ENCODE measurements at places on chromosomes 3 and 15.
A peak's percentile ranks its signal among the peaks of the same experiment; 100 is the strongest.

GRCh38 chr15:63210151-63211091 lies 21.0 kb downstream of the RAB8B start:
- DNase-seq = no peak

DNA sequence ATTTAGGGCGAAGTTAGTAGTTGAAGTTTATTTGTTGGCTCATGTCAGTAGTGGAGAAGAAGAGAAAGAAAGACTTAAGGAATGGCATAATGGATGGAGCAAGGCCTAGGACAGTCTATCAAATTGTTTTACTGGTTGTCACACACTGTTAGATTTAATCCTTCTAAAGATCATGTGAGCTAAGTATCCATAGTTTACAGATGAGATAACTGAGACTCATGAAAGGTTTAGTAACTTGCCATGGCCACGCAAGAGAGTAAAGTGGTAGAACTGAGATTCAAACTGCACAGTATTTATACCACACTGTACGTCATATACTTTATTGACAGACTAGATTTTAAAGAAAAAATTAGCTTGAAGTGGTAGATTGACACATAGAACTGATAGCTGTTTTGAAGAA lies 11.4 kb downstream of the SPRED1 start:
- no peak for DNase-seq

DNA sequence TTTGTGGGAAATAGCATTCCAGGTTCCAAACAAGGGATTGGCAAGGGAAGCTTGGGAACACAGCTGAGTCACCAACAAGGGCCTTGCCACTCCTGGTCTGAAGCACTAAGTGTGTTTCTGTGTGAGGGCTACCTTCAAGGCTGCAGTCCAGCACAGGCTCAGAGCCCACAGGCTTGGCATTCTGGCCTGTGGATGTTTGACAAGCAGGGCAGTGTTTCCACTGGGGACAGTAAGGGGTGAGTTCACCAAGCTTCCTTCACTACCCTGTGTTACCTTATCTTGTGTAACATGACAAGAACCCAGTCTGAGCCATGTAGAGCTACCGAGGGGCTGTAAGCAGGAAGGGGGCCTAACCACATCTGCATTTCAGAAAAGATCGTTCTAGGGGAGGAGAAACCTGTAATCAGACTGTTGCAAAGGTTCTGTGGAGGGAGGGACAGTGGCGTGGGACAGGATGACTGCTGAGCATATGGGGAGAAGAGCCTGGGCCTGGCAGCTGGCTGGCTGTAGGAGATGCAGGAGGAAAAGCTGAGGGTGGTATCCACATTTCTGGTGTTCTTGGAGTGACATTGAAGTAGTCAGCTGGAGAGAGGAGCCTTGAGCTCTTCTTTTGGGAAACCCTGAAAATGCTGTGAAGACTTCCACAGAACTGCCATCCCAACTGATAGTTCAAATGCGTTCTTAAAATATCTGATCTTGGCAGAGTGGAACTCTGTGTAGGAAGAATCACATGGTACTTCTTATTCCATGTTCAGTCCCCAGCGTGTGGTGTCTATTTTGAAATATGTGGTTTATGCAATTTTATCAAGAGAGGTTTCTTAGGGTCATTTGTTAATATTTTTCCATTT lies 61.3 kb downstream of the CTDSPL start:
- peak; percentile 39 for DNase-seq

GRCh38 chr15:75161917-75162414 lies 39.7 kb upstream of the C15orf39 start:
- DNase-seq = no peak

- no peak for DNase-seq
Measured at GRCh38 chr15:28272587-28272986, 49.4 kb downstream of the HERC2 start.

GRCh38 chr3:48015431-48016180 lies 610 bp downstream of the MAP4 start:
- DNase-seq = no peak

- no peak for DNase-seq
Measured at GRCh38 chr3:139226731-139227130, 117.1 kb upstream of the MRPS22 start.

DNA sequence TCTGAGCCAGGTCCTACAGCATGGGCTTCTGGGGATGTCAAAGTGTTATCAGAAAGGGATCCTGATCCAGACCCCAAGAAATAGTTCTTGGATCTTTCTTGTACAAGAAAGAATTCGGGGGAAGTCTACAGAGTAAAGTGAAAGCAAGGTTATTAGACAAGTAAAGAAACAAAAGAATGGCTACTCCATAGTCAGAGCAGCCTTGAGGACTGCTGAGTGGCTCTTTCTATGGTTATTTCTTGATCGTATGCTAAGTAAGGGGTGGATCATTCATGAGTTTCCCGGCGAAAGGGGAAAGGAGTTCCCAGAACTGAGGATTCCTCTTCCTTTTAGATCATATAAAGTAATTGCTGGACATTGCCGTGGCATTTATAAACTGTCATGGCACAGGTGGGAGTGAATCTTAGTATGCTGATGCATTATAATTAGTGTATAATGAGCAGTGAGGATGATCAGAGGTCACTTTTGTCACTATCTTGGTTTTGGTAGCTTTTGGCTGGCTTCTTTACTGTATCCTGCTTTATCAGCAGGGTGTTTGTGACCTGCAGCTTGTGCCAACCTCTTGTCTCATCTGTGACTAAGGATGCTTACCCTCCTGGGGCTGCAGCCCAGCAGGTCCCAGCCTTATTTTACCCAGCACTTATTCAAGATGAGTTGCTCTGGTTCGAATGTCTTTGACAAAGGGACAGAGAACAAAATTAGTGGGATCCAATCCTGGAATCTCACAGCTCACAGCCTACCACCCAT lies 41.0 kb downstream of the CRYGS start:
- no peak for DNase-seq

DNA sequence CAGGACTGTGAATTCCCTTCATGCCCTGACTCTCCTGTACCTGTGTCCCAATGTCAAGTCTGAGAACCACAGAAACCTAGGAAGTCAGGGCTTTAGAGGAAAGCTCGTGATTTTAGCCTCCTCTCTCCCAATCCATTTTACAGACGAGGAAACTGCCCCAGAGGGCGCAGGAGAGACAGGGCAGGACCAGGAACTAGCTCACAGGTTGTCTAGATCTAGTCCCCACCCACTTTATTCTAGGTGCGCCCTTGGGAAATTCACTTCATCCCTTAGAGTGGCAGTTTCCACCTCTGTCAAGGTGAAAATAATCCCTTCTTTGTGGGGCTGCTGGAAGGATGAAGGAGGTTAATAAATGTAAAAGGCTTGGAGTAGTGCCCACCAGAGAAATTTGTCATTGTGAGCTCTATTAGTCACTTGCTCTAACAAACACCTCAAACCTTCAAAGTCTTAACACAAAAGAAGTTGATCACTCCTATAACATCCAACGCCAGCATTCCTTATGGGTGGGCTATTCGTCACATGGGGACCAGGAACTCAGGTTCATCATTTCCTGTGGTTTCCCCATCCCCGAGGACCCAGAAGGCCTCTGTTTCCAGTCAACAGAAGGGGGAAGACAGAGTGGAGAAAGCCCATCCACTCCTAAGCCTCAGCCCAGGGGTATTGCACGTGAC lies 282.3 kb downstream of the XXYLT1 start:
- no peak for DNase-seq

GRCh38 chr3:95586754-95587153 lies 1227.6 kb upstream of the EPHA6 start:
- DNase-seq = no peak

GRCh38 chr3:70959506-70960291 lies 623.8 kb downstream of the FOXP1 start:
- no peak for DNase-seq

DNA sequence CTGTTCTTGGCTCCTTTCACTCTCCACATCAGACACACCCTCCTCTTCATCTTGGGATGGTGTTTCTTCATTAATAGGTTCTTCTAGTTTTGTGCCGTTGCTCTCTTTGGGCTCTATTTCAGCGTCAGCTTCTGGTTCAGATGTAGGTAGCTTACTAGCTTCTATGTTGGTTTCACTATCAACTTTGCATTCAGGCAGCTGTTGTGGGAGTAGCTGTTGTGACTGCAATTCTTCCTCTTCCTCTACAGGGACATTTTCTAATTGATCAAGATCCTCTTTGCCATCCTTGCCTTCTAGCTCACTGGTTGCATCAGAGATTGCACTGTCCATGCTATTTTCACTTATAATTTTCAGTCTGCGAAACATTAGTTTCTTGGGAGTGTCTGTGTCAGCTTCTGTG lies 80.1 kb downstream of the SETD2 start:
- DNase-seq = no peak

DNA sequence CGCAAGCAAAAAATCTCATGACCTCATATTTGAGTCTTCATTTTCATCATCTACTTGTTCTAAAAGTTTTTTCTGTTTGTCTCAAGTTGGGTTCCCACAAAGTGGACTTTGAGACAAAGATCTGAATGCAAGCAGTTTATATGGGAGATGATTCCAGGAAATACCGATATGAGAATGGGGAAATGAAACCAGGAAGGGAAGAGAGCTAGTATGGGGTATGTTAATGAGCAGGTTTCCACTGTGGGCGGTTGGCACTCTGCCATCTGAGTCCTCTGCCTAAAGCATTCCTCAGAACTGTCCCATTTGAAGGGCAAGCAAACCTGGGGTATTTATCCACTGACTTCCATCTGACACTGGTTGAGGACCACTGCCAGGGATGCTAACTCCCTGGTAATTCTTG lies 8.8 kb downstream of the ADPRH start:
- DNase-seq = no peak

DNA sequence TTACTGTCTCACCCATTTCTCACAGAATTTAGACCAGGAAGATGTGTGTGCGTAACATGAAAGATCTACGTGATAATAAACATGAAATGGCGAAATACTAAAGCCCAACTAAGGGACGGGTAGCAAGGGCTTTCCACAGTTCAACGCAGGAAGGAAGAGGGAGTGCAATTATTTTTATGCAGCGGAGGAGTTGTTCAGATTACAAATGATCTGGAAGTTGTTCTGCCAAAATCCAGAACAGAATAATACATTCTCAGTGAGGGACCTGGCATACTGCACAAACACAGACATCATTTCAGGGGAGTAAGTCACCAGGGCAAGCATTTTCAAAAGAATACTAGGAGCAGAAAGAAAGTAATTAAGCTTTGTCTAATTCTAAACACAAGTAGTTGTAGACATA lies 133.6 kb upstream of the RAP2B start:
- DNase-seq = no peak

DNA sequence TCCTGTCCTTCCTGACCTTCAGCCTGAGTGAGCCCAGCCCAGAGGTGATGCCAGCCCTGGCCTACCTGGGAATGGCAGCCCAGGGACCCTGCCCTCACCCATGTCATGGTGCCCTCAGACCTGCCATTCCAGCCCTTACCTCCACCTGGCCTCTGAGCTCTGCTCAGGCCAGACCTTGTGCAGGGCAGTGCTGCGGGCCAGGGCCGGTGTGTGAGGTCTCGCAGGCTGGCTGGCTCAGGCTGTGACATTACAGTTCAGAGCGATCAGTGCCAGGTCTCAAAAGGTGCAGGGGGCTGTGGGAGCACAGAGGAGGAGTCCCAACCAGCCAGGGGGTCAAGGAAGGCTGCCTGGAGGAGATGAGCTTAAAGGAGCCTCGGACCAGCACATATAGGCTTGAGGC lies 6.4 kb upstream of the CPLX3 start:
- no peak for DNase-seq

- DNase-seq = no peak
Measured at GRCh38 chr3:17292556-17292955, 407.8 kb downstream of the PLCL2 start.

DNA sequence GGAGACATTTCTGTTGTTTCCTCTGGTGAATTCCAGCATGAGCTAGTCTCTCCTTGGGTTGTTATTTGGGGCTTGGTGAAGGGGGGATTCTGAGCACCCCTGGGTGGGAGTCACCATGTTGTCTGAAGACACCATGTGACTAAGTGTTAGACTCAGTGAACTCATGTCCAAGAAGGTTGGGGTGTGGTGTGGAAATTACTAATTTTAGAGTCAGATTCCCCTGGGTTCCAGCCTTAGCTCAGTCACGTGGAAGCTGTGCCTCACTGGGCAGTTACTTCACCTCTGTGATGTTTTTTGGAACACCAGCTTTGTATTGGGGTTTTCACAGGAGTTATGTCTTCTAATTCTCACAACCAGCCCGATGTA lies 171.5 kb downstream of the RPLP1 start:
- DNase-seq = no peak

- DNase-seq = peak; percentile 20
Measured at GRCh38 chr15:90062023-90062442, 40.2 kb downstream of the IDH2 start.

- DNase-seq = no peak
Measured at GRCh38 chr3:177571944-177572315, 374.6 kb upstream of the TBL1XR1 start.

DNA sequence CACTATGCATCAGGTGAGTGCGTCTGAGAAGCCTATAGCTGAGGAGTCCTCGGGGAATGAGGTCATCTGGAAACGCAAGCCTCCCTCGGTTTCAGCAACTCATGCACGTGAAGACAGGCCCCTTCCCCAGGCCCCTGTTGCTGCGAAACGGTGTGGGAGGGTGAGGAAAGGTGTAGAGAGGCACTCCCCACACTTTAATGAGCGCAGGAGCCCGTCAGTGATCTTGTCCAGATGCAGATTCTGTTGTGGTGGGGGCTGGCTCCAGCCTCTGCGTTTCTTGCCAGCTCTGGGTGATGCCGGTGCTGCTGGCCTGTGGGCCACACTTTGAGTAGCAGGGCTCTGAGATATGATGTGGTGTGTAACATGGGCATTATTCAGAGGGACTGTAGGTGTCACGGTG lies 38.6 kb upstream of the LACTB start:
- DNase-seq = no peak

- DNase-seq = no peak
Measured at GRCh38 chr3:105274536-105274935, 92.2 kb upstream of the ALCAM start.

- DNase-seq = no peak
Measured at GRCh38 chr3:171831936-171832335, 11.2 kb upstream of the TMEM212 start.

- no peak for DNase-seq
Measured at GRCh38 chr15:81302701-81303109, 21.2 kb downstream of the STARD5 start.

- no peak for DNase-seq
Measured at GRCh38 chr15:67892559-67893377, 52.9 kb upstream of the RNU6-1 start.

GRCh38 chr3:181290941-181291340 lies 301.4 kb upstream of the DNAJC19 start:
- no peak for DNase-seq

DNA sequence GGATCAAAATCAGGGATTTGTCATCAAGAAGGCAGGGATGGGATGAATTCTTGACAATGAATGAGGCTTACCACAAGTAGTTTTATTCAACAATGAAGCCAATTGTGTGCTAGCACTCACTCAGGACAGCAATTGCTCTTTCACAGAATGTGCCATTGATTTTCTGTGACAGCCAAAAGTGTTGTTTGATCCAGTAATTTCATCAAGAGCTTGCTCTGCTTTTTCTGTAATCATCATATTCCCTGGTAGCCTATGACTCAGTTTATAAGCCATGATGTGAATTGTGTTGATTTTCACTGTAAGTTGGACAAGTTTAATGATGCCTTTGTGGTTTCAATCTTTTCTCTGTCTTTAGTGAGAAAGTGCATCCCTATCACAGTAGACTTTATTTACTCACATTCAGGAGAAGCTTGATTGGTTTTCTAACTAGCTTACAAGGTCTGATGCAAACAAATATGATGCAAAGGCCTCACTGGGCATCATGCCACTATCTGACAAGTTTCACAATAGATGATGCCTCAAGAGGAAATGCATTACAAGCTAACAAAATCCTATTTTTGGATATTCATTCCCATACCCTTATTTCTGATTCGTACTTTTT lies 13.6 kb upstream of the CSRNP1 start:
- DNase-seq = no peak
